ENCODE measurements at places on chromosomes 2 and 18.

DNA sequence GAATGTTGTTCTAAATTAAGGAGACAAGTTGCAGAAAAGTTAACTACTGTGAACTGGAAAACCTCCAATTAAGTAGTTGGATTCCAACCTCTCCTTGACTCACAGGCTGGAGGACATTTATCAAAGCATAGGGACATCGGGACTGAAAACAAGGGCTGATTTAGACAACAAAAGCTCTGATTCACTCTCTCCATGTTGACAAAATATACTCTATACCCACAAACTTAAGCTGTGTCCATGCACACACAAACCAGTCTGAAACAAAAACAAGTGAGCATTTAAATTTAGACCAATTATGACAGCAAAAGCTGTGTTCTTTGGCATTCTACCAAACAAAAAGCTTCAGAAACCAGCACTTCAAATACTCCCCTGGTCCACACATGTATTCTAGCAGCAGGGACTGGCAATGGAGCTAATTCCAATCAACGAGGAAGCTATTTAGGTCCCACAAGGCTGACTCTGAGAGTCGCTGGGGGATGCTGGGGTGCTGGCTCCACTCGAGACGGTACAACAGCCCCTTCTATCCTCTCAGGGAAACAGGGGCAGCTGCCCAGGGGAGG, 71.4 kb downstream of the NXPH2 start:
- peak; percentile 51 for DNase-seq

GRCh38 chr18:57362714-57363113, 10.4 kb downstream of the ST8SIA3 start:
- DNase-seq: no peak

GRCh38 chr2:213189001-213189899, 37.8 kb upstream of the IKZF2 start:
- peak; percentile 30 for DNase-seq

DNA sequence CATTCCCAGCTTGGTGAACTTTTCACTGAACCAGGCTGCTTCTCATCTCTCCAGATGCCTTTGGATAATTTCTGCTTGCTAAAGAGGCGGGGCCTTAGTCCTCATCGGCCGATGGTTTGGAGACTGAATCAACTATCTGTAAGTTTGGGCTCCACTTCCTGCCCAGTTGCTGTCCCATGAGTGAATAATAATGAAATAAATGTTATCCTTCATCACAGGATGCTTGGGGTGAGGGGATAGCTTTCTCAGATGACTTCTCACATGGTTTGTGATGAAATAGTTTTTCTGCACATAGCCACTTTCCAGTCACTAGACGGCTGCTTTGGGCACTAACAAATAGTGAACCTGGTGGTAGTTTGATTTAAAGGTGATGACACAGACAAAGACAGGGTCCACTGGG, 376.6 kb upstream of the TRIB2 start:
- DNase-seq: no peak

DNA sequence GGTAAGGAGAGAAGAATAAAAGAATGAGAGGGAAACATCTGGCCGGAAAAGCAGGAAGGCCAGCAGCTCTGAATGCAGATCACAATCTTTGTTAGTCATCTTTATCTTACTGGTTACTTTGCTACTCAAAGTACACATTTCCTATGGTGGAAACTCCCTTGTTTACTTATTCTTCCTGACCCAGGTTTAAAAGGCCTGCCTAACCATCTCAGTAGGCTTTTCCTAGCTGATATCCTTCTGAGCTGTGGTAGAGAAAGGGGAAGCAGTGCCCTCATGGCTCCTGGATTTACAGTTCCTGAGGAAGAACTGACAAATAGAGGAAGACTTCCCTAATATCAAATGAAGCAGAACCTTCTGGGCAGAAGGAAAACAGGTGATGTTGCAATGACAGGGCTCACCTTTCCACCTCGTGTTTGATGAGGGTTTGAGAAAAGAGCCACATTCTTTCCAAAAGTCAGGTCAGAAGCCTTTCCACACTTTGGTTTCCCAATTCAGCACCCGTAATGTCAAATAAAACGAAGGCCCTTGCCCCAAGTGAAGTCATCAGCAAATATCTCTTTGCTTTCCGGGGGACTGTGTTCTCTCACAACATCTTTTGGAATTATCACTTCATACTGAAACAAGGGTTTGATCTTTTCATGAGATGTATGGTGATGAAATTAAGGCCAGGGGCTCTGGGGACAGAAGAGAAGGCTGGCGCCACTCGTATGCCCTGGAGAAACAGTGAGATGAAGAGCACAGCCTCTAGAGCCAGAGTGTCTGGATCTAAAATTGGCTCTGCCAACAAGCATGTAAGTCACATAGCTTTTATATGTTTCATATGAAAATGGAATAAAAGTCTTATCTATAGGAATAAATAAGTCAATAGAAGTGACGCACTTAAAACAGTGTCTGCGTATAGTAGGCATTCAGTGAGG, 26.7 kb upstream of the APOB start:
- DNase-seq: no peak
